A549 (cell line): ENCODE measurements at places on chromosomes 6 and 20.

DNA sequence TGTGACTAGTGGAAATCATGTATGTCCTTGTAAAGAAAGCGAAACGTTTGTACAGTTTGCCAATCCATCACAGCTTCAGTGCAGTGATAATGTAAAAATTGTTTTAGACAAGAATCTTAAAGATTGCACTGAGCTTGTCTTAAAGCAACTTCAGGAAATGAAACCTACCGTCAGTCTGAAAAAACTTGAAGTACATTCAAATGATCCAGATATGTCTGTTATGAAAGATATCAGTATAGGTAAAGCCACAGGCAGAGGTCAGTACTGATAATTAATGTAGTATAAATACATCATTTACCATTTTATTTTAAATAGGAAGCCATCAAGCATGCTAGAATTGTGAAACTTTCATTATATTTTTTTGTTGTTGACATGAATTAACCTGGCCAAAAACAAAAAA is 60.9 kb upstream of the SMIM8 start:
- no peak for DNase-seq

GRCh38 chr6:81609736-81610135 is 142.7 kb downstream of the TENT5A start:
- DNase-seq: no peak

GRCh38 chr6:27161946-27162603 is 85.4 kb upstream of the PRSS16 start:
- peak; percentile 66 for DNase-seq

GRCh38 chr20:2042400-2042799 is 48.5 kb upstream of the PDYN start:
- no peak for DNase-seq

- no peak for DNase-seq
Measured at GRCh38 chr6:121335087-121336008, 1.1 kb upstream of the TBC1D32 start.

DNA sequence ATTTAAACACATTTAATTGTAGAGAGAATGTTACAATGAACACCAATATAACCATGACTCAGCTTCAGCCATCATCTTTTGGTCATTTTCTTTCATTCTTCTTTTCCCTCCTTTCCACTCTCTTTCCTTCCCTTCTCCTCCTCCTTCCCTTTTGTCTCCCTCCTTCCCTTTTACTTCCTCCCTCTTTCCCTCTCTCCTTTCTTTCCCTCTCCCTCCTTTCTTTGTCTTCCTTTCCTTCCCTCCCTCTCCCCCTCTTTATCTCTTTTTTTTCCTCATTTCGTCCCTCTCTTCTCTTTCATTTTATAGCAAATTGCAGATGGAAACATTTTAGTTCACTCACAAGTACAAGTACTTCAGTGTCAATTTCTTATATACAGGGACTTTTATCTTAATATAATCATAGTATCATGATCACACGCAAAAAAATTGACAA is 1.8 kb downstream of the ZKSCAN3 start:
- DNase-seq: no peak

DNA sequence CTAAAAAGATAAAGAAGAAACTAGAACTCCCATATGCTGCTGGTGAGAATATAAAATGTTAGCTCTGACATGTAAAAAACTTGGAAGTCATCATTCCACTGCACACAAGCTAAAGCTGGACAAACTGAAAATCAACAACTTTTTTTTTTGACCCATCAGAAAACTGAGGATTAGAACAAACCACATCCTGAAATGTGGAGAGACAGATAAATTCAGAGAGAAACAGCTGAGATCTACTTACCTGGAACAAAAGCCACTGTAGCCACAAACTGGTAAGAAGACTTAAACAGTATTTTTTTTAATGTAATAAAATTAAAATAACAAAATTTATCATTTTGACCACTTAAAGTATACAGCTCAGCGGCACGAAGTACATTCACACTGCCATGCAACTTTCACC is 408.5 kb upstream of the RGS17 start:
- no peak for DNase-seq

DNA sequence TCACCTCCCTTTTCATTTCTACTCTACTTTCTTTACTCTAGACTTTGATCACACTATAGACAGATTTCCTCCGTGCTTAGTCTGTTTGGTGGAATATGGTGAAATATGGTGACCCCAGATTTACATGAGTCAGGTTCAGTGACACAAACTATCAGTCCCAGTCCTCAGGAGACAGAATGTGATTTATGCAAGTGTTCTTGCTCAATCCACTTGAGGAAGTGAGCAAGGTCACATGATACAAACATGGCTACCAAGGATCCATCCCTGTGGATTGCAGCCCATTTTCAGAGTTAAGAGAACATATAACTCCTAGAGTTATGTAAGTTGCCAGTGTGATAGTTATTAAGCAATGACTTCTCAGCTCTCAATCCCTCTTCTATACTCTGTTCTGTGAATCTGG is 23.7 kb upstream of the TSHZ2 start:
- DNase-seq: no peak

- no peak for DNase-seq
Measured at GRCh38 chr6:3882866-3883265, 33.7 kb downstream of the FAM50B start.

DNA sequence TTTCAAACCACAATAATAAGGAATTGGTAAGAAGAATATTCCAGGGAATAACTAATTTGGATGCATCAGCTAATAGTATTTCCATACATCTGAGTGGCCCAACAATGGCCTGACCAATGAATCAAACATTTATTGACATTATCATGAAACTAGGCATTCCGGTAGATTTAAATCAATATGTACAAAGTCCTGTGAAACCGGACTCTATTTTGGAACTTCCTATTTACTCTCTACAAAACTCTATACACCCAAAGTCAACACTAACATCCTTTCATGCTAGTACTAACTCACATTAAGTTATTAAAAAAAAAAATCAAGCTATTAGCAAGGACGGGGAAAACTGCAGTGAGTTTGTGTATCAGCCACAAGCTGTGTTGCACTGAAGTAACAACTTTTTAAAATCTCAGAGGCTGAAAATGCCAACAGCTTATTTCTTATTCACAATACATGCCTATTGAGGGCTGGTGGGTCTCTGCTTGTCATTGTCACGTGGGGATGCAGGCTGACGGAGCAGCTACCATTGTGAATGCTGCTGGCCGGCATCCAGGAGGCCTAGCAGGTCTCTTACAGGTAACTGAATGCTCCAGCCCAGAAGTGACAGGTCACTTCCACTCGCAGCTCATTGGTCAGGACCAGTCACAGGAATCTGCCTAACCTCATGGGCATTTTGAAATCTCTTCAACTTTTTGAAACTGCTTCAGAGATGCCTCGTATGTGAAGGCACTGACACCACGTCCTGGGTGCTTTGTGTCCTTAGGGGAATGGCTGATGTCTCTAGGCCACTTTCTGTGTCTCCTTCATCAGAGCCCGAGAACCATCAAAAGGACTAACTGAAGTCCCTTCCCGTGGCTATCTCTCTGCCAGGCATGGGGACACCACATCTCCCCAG is 76.3 kb downstream of the SLC22A23 start:
- no peak for DNase-seq

DNA sequence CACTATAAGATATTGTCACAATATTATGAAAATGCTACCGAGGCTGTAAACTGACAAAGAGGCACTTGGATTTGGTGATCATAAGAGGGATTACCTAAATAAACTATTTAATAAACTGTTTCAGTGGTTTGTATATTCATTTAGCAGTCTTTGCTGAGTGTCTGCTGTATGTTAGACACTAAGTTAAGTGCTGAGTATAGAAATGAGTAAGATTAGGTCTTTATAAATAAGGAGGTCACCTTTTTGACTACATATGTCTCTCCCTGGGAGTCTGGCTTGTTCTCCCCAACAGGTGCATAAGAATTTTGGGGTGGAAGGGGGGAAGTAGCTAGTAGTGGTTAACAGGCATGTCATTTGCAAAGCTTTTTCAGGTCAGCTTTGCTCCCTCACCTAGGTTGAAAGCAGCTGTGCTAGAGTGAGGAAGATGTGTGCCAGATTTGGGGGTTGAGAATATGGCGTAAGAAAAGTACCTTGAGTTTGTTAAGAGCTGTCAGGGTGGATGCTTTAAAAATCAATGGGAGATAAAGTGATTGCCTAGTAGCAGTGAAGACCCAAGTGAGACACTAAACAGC is 246.3 kb downstream of the ZFAND3 start:
- no peak for DNase-seq

DNA sequence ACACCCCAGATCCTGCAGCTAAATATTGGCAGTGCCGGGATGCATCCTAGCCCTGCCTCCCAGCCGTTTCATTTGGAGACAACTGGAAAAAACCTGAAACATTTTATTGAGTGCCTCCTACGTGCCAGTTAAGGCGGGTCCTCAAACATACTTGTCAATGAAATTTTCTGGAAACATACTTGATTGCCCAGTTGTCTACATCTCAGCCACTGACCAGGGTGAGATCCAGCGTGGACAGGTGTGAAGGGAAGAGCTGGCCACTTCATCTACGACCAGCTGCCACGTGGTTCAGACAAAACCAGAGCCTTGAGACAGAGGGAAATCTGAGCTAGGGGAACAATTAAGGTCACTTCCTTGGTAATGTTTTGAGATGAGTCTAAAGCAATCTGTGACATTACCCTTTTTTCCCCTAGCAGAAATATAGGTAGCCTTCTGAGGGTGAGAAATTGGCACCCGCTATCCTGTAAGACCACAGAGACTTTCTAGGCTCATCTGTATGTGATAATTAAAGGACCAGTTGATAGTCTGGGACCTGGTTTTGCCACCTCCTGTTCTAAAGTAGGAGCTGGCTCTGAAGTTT is 116.3 kb upstream of the MTHFD1L start:
- no peak for DNase-seq

DNA sequence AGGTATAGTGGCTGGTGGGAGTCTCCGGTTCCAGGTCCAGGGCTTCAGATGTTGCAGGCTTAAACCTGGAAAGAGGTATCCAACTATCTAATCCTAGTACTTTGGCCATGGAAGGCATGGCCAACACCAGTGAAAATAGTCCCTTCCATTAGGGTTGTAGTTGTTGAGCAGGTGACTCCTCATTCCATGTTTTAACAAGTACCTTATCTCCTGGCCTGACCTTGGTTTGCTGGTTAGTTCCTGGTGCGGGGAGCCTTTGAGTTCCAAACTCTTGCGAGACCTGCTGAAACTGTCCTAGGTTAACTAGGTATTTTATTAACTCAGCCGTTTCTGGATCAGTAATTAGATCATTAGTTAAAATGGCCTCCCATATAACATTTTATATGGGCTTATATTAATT is 165.1 kb upstream of the PROKR2 start:
- no peak for DNase-seq

GRCh38 chr6:82521861-82522260 is 158.2 kb downstream of the TPBG start:
- no peak for DNase-seq

DNA sequence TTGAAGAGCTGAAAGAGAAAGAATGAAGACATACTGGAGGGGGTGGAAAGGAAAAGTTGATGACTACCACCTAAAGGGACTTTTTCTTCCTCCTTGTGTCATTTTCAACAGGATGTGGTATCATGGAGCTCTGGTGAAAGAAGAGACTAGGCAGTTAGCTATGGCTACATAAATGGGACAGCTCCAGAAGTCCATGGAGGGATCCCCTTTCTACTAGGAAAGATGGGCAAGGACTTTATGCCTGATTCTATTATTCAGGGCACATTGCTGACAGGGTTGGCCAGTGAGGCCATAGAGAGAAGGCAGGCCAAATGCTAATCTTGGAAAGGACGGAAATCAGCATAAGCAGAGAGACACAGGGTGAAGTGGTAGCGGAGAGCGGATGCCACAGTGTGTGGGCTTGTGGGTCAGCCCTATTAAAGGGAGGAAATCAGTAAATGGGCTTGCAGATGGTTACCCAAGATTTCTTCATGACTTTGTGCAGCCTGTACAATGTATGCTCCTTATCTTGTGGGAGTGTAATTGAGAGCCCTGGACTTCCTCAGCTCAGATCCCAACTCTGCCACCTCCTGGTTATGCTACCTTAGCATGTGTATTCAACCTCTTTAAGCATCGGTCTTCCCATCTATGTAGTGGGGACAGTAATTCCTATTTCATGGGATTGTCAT is 77.4 kb upstream of the TMEM170B start:
- peak; percentile 34 for DNase-seq

GRCh38 chr6:147660334-147661311 is 152.1 kb downstream of the SAMD5 start:
- no peak for DNase-seq

DNA sequence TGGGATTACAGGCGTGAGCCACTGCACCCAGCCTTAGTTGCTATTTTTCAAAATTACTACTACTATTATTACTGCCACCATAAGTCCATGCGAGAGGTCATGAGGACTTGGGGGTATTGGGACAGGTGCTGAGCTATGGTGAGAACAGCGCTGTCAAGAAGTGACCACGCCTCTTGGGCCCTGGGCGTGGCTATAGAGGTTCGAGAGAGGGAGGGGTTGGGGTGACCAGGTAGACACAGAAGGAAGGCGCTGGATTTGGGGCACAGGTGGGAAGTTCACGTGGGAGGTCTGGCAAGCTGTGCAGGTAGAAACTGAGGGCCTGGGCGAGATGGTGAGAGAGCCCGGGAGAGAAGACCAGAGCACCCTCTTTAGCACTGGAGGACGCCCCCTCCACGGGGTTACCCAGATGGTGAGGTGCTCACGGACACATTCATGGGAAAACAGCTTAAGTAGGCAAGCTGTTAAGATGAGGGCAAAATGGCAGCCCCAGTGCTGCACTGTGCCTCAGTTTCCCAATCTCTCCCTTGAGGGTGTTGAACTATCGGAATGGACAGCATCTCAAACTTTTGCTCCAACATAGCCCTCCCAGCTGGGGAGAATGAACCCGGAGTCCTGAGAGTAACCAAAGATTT is 61.0 kb downstream of the RAB44 start:
- no peak for DNase-seq

GRCh38 chr6:87054143-87054833 is 40.6 kb downstream of the CGA start:
- DNase-seq: no peak

DNA sequence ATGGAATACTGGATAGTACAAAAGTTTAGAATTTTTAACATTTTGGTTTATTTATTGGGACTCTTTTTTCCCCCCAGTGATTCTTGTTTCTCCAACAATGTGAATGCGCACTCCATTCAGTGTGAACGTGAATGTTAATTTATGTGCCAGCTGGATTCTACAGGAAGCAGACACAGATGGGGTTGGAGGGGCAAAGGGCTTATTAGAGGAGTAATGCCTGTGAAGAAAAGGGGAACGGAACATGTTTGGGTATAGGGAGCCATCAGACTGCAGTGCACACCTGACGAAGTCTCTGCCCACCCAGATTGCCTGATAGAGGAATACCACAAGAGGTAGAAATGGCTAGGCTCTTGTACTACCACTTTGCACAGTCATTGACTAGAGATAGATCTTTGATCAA is 48.2 kb downstream of the PTPRA start:
- DNase-seq: no peak

DNA sequence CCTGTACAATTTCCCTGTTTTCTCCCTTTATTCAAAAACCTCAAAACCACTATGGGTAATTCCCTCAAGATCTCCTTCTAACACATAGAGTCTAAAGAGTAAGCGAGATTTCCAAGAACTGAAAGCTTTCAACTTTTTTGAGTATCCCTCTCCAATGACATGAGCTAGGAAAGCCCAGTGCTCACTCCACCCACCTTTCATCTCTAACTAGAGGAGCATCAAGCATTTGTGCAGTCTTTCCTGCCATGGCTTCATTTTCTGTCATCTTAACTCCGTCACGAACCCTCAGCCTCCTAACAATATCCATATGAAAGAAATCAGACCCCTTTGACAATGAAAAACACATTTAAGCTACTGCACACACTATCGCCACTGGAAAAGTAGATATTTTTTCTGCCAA is 91.9 kb upstream of the SUPT3H start:
- DNase-seq: no peak
